ENCODE measurements at places on chromosomes 11 and 22. TPM values are rescaled to one million over a fixed set of nuclear protein-coding genes. Genes with fewer than 3 reads are reported as not detected.
A peak's percentile ranks its signal among the peaks of the same experiment; 100 is the strongest.

TRIM51 gene
- total RNA-seq, result not detected

ABCC8 gene
- total RNA-seq, result not detected

DNA sequence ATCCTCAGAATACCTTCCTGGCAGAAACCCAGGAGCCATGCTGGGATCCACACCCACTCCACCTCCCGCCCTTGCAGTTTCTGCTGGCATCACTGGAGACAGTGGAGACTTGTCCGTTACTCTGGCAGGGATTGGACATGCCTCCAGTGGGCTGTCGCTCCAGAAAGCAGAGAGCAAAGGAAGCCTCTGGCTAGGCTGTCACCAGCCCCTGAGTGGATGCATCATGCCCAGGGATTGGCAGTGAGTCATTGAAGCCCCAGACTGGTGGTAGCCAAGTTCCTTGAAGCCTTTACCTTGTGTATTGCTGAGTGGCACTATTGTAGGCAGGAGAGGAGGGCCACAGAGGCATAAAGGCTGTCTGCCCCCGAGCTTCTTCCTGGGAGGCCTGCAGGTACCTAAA lies 34.8 kb upstream of the E2F8 start:
- no peak for DNase-seq

DNA sequence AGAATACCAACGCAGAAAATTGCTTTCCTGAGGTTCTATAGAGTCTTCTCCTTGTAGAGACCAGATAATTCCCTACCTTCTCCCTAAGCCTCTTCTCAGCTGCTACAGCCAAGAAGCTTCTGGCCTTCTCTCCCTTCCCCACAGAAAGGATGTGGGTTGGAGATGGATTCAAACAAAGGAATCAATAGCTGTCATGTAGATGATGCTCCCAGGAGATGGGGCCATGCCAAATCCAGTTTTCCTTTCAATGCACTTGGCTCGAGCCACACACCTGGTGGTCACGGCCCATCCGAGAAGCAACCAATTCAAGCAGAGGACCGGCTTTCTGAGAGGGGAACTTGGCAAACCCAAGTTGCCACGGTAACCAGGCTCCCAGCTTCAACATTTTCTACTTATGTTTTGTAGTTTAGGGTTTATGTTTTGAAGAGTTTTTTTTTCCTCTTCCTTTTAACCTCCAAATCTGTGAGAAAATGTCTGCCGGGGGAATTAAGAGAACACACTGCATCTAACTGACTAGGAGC lies 31.3 kb upstream of the OPCML start:
- no peak for DNase-seq

YPEL4 gene
- under 0.01 TPM for total RNA-seq

MOV10L1 gene
- 0.72 TPM for total RNA-seq

- DNase-seq, result no peak
These were observed 1350.5 kb downstream of the TBC1D22A start for GRCh38 chr22:48112687-48113521.

DNA sequence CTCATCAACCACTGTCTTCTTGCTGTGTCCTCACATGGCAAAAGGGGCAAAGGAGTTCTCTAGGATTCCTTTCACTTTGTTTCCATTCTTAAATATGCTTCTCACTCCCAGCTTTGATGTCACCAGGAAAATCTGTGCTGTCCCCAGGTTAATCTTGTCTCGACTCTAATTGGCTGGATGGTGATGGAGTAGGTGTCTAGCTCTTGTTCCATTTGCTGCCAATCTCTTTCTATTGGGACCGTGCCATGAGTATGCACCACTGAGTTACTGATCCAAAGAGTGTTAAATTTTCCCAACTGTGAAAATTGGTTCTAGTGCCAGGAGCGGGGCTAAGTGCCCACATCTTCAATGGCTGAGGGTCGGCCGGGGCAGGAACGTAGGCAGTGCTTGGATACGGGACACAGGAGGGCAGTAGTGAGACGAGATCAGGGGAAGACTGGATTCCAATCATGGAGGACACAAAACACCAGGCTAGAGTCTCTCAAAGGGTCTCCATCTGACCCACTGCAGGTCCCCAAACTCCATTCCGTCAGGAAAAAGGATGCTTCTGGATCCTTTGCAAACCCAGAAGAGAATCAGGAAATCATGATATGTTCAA lies 47.7 kb upstream of the CSNK2A3 start:
- DNase-seq, result no peak

- DNase-seq, result no peak
These were observed 457.3 kb downstream of the ETS1 start for GRCh38 chr11:128130052-128130451.

GRCh38 chr11:125390946-125391345 lies 105.1 kb downstream of the FEZ1 start:
- peak; percentile 70 for DNase-seq

GRCh38 chr11:117374316-117375055 lies 46.8 kb downstream of the CEP164 start:
- no peak for DNase-seq

- no peak for DNase-seq
These were observed 1.0 kb downstream of the ADM2 start for GRCh38 chr22:50482107-50483074.

GRCh38 chr11:129377739-129378138 lies 2.1 kb downstream of the BARX2 start:
- DNase-seq, result no peak

GRCh38 chr11:113286509-113287497 lies 27.6 kb upstream of the TTC12 start:
- DNase-seq, result no peak

- DNase-seq, result no peak
These were observed 13.2 kb downstream of the PPFIBP2 start for GRCh38 chr11:7527029-7527428.

DNA sequence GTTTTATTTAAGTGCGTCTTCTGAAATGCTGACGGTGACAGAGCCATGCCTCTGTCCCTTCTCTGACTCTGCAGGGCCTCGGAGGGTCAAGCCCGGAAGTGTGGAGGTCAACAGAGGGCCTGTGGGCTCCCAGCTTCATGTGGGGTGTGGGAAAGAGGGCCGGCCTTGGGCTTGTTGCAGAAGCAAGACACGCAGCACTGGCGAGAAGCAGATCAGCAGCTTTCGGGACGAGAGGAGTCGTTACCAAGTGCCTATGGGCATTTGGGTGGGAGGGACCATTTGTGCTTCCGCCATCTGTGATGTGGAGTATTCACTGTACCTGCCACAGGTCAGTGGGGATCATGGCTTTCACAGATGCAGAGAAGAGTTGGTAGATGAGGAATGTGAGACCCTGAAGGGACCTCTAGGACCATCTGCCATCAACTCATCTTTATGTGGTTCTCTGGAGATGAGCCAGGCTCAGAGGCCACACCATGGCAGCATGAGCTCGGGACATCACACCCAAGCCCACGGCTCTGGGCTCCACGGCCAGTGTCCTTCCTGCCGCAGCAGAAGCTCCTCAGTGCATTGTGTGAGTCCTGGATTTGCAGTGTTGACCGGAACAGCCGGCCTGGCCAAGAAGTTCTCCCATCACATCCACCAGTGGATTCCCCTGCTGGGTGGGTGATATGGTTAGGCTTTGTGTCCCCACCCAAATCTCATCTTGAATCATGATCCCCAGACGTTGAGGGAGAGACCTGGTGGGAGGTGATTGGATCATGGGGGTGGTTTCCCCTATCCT lies 590.7 kb downstream of the TBC1D22A start:
- no peak for DNase-seq

GP1BB gene
- 0.18 TPM for total RNA-seq

- no peak for DNase-seq
These were observed 677 bp downstream of the DYNC2H1 start for GRCh38 chr11:103109818-103110388.

DNHD1 gene
- 1.4 TPM for total RNA-seq

MCHR1 gene
- 1.7 TPM for total RNA-seq

DNA sequence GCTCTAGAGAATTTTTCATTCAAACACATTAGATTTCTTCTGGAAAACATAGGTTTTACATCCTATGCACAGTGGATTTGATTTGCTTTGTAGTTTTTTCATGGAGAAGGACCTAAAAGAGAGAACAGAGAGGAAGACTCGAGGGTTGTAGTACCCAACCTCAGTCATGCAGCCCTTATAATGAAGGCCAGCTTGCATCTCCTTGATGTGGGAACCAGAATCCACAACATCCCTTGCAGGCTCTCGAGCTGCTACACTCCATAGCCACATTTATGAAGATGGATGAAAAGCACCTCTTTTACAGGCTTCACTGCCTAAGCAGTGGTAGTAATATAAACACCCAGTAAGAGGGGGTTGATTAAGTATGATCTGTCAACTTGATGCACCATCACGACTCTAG lies 9.5 kb upstream of the OR5B12 start:
- DNase-seq, result peak; percentile 6

DNA sequence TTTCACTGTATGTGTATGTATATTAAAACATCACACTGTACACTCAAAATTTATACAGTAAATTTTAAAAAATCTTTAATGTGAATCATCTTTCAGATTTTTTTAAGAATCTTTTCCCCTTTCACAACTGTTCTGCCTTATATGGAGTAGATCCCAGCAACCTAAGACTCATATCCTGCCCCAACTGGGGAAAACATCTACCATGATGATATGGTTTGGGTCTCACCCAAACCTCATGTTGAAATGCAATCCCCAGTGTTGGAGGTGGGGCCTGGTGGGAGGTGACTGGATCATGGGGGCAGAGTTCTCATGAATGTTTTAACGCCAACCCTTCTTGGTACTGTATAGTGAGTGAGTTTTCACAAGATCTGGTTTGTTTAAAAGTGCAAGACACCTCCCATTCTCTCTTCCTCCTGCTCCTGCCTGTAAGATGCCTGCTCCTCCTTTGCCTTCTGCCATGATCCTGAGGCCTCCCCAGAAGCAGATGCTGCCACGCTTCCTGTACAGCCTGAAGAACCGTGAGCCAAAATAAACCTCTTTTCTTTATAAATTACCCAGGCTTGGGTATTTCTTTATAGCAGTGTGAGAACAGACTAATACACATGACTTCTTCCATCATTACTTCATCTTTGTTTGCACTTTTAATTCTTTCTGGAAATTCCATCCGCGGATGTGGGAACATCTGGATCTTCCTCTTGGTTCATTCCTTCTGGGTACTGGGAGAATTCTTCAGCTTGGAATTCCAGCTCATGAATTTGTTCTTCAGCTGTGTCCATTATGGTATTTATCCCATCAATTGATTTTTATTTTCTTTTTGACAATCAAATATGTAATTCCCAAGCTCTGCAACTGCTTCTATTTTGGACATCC lies 36.9 kb downstream of the LINC01488 start:
- DNase-seq, result peak; percentile 94

CSNK2A3 gene
- total RNA-seq, result 3.9 TPM

DNA sequence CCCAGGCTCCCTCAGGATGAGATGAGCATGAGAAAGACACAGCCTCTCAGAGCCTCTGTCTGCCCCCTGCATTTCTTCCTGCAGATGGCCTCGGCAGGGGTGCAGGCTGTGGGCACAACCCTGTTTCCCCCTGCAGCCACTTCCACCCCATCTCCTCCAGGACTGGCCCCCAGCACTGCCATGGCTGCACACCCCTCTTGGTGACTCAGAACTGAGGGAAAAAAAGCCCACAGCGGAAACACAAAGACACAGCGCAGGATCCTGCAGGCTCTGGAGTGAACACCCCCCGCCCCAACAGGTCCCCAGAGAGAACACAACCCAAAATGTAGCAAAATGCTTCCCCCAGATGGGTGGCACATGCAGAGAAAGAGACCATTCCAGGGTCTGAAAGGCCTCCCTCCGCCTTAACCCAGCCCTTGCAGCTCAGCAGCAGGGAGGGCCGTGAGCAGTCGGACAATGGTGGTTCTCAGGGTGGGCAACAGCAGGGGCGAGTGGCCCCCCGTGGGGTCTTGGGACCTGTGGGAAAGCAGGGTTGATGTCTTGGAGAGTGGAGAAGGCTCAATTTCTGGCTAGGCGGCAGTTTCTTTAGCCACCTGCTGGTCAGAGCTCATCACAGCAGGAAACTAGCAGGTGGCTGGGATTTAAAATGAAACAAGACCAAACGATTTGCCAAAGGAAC lies 8.0 kb downstream of the TUBGCP6 start:
- DNase-seq, result peak; percentile 17

DNA sequence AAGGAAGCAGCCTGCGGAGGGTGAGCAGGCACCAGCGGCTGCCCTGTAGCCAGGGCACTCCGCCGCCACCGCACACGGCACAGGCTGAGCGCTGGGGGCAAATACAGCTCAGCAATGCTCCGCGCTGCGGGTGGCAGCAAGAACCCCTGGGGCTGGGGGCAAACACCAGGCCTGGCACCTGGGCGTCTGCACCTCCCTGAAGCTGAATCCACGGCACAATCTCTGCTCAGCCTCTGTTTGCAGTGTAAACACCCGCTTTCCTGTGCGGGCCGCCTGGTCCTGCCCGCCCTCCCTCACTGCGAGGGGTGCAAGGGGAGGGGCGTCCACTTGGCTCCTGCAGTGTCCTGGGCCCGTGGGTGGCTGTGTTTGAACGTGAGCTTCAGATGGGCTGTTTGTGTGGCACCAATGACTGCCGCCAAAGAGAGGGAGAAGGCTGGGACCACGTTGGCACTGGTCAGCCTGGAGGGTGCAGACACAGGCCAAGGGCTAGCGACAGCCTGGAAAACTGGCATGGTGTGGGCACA lies 14.8 kb upstream of the MPPED1 start:
- DNase-seq, result no peak

RTN3 gene
- total RNA-seq, result 31.2 TPM

GAS2L1 gene
- 1.4 TPM for total RNA-seq

GNG3 gene
- total RNA-seq, result not detected

OR51A7 gene
- total RNA-seq, result not detected

DNA sequence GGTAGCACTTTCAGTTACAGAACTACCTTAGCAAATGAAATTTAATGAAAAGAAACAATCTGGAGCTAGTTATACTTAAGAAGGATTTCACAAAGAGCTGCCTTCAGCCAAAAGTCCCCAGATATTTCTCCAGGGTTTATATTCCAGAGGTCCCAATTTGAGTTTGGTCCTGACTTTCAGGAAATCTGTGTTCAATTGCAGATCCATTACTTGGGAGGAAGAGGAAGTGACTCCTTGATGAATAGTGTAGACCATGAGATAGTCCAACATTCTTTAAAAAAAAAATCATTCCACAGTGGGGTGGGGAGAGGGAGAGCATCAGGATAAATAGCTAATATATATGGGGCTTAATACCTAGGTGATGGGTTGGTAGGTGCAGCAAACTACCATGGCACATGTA lies 117.6 kb upstream of the ARHGAP20 start:
- DNase-seq, result no peak

DNA sequence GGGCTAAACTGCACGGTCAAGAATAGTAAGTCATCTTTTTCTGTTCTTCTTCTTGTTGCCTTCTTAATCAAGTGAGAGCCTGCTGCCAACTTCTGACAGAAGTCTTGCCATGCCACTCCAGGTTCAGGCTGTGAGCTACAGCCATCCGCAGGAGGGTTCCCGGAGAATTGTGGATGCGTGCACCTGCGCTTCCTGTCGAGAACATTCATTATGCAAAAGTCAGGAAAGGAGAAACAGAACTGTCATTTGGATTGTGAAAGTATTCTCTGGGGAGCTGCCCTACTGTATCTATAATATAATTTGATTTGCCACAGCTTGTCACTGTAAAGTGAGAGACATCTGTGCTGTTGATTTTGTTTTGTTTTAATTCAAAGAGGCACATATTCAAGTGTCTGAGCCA lies 12.3 kb downstream of the IL17RA start:
- DNase-seq, result no peak

- peak; percentile 77 for DNase-seq
These were observed 182.7 kb upstream of the SNX19 start for GRCh38 chr11:131099013-131099412.
